ENCODE measurements at places on chromosomes 4 and X.
A peak's percentile ranks its signal among the peaks of the same experiment; 100 is the strongest.

- no peak for DNase-seq
These were observed 303.6 kb downstream of the FBXW7 start for GRCh38 chr4:152232271-152232670.

GRCh38 chrX:84729408-84729807 lies 227.2 kb upstream of the HDX start:
- DNase-seq = no peak

DNA sequence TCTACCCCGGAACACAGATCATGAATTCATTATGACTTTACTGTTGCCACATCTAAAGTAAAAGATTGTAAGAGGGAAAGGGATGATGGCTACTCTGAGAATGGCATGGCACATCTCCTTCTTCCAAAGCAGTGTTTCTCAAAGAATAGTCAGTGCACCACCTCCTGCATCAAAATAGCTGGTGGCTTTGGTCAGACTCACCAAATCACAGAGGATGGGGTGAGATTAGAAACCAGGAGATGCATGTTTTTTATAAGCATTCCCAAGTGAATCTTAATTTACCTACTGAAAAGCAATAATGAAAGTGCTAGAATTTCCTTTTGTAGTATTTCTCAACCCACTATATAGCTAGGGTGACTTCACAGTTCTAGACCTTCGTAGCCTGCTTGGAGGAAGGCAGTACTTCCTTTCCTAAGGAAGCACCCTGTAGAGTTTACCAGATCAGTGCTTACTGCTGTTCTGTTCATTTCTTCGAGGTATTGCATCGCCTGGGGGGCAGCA lies 340.8 kb upstream of the KLF3 start:
- DNase-seq = peak; percentile 12

GRCh38 chr4:140331876-140332275 lies 41.6 kb upstream of the SCOC start:
- no peak for DNase-seq

GRCh38 chr4:25157081-25157480 lies 3.2 kb downstream of the SEPSECS start:
- DNase-seq = no peak

- no peak for DNase-seq
These were observed 197.6 kb downstream of the CPXCR1 start for GRCh38 chrX:88944661-88945060.

GRCh38 chr4:2441393-2442174 lies 22.8 kb downstream of the CFAP99 start:
- peak; percentile 36 for DNase-seq

DNA sequence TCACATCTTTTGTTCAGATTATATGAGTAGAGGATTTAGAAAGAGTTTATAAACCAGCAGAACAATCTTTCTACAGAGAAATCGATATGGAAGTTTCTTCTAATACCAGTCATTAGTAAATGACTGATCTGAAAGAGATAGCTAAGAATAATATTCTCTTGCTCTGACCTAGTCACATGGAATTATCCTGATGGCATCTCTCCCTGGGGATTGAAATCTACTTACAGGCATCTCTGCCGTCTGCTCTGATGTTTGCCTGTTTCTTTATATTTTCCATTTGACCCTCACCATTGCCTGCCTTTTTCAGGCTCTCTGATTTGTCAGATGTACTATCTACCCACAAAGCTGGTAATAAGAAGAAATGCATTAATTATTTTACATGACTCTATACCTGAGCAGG lies 1157.3 kb downstream of the PCDH7 start:
- no peak for DNase-seq

GRCh38 chr4:92254767-92255442 lies 48.9 kb upstream of the GRID2 start:
- DNase-seq = no peak

- no peak for DNase-seq
These were observed 40.5 kb downstream of the FABP2 start for GRCh38 chr4:119281393-119281792.

GRCh38 chr4:41541687-41542094 lies 3.7 kb downstream of the LIMCH1 start:
- no peak for DNase-seq

- DNase-seq = no peak
These were observed 72.6 kb downstream of the ANK2 start for GRCh38 chr4:113122066-113122465.

Data from brain microvascular endothelial cell (primary cell).